Inflammatory macrophage treated with lipopolysaccharide for 1 hour (primary cell): ENCODE measurements at places on chromosomes 4 and X.

DNA sequence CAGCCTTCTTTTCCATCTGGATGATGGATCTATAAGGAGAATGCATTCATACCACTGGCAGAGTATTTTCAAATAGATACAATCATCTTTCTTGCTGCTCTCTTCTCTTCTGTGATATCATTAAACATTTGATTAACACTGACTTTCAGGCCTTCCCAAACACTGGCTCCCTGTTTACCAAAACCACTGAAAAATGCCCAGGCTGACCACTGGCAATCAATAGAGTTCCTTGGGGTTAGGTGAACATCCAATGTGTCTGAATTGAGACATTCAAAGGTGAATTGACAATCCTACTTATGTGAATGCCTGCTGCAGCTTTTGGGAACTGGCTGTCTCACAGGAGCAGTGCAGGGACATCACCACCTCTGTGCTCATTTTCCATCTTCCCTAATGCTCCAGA, 168.3 kb downstream of the ENOX2 start:
- no peak for DNase-seq

GRCh38 chrX:29225670-29226069, 638.4 kb downstream of the IL1RAPL1 start:
- no peak for DNase-seq

GRCh38 chr4:148240241-148240640, 202.0 kb downstream of the NR3C2 start:
- no peak for DNase-seq

DNA sequence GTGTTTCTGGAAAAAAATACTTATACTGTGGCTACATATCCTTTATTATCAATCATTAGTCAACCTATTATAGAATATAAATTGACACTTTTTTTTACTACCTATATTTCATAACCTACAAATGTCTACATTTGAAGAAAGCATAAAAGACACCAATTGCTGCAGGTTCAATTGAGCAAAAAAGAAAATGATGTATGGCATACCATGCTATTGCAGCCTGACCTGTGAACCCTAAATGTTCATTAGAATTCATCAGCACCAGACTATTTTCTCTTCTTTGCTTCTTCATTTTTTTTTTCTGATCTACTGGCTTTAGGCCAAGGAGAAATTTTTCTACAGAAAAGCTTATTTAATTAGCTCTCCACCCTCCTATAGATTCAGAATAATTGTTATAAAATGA, 1628.2 kb upstream of the IGFBP7 start:
- DNase-seq, result no peak

DNA sequence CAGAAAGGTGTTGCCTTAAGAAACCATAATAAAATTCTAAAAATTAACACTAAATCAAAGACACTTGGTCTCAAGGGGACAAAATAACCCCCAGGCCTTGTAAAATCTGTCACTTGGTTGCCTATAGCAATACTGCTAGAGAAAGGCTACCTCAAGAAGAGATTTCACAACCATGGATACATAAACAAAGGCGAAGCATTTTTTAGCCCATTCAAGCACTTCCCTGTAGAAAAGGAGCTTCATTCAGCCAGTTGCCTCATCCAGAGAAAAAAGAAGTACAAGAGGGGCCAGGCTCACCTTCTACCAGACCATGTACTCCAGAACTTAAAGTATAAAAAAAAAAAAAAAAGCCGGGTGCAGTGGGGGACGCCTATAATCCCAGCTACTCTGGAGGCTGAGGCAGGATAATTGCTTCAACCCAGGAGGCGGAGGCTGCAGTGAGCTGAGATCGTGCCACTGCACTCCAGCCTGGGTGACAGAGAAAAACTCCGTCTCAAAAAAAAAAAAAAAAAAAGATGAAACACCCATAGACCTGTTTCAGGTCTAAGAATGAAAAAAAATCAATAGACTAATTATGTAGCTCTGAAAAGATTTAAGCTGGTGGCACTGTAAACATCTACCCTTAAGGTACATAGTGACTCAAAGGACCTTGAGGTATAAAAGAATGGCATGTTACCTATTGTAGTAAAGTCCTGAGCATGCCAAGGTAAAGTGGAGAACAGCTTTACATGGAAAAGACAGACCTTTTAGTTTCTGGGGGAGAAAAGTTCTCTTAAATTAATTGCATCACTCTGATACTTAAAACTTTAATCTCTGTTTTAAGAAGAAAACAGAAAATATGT, 18.0 kb downstream of the RUFY3 start:
- no peak for DNase-seq

DNA sequence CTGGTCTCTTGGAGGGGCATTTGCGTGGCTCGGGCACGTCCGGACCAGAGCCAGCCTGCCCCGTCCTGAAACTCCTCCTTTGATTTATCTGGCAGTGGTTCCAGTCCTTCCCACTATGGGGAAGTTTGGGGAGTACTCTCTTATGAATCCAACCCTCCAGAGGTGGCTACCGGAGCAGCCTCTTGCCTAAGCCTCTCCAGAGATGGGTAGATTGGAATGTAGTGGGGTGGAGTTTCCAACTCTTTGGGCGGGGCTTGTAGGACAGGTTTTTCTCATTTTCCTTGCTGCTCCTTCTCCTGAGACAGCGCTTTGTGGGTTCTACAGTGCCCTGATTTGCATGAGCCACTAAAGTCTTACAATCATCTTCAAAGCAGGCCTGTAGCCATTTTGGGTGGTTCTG, 60.1 kb upstream of the XAGE1B start:
- no peak for DNase-seq

- no peak for DNase-seq
Observed at GRCh38 chr4:119039160-119039559, 96.5 kb upstream of the MYOZ2 start.

- no peak for DNase-seq
Observed at GRCh38 chr4:108043526-108043925, 53.8 kb downstream of the HADH start.

DNA sequence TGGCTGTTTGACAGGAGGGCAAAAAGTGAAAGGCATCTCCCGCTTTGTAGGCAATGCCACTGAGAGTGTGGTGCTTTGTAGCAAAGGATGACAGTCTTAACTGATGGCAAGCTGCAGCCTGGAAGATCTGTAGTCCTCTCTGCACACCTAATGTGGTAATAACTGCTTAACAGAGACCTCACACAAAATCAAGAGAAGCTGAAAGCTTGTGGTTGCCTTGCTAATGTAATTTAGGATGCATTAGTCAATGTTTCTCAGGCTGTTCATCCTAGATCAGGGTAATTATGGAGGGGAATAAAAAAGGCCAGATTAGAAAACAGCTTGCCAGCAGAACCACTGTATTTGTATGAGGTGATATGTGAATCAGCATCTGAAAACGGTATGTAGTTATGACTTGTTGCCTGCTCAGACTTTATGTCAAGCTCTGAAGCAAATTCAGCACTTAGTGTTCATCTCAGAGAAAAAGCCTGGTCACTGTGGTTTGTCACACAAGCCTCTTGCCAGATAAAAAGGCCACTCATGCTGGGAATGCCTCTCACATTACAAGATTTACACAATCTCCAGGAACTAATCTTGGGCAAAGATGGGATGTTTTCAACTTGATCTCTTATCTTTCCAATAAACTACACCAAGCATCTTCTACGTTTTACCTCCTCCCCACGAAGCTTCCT, 130.8 kb downstream of the ENOX2 start:
- DNase-seq, result no peak

DNA sequence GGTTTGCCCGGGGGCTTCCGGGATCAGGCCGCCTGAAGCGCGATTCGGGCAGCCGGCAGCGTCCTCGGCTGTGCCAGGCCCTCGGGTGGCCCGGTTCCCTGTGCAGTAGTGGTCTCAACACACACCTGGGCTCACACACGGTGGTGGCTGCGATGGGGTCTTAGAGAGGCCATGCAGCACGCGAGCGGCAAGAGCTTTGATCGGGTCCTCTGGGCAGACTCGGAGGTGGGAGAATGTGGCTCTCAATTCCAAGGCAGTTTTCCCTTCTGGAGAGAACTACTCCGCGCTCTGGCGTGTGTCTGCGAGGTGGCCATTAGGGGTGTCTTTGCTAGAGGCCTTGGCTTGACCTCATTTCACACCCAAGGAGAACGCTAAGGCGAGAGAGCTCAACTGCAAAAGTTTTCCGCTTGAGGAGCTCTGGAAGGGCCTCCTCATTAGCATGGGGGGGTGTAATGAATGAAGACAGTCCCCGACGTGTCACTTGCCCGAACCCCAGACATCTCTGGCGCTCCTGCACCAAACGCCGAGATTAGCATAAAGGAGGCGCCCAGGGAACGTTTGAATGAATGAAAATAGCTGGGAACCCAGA, 771 bp upstream of the RBPJ start:
- peak; percentile 29 for DNase-seq

- DNase-seq, result no peak
Observed at GRCh38 chrX:67613996-67614395, 70.2 kb downstream of the AR start.

DNA sequence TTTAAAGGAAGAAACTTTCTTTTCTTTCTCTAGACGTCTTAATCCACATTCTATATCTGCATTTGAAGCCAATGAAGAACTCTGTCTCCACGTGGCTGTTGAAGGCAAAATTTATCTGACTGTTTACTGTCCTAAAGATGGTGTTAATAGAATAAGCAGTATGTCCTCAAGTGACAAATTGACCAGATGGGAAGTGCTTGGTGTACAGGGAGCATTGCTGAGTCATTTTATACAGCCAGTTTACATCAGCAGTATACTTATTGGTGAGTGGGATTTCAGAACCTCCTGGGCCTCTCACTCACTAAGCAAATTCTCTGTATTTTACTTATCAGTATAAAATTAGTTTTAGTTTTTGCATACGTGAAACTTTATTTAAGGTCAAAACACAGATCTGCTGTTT, 33.7 kb downstream of the ADAD1 start:
- no peak for DNase-seq

DNA sequence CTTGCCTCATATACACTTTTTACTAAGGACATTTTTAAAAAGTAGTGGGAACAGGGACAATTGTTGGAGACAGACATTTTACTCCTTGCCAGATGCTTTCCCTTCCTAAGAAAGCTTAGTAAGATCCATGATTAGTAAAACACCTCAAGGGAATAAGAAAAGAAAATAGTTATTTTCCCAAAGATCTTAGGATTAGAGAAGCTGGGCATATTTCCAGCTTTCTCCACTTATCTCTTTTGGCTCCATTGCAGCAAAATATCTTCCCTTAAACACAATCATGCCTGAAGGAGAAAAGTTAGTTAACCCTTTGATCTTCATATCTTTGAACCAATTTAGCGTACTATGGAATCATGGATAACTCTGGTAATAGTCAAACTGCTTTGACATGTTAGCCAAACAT, 257.9 kb downstream of the PCDH18 start:
- DNase-seq, result no peak

GRCh38 chr4:8607603-8608481, 15.3 kb downstream of the CPZ start:
- DNase-seq, result no peak

GRCh38 chr4:21738821-21739220, 209.8 kb downstream of the KCNIP4 start:
- no peak for DNase-seq

DNA sequence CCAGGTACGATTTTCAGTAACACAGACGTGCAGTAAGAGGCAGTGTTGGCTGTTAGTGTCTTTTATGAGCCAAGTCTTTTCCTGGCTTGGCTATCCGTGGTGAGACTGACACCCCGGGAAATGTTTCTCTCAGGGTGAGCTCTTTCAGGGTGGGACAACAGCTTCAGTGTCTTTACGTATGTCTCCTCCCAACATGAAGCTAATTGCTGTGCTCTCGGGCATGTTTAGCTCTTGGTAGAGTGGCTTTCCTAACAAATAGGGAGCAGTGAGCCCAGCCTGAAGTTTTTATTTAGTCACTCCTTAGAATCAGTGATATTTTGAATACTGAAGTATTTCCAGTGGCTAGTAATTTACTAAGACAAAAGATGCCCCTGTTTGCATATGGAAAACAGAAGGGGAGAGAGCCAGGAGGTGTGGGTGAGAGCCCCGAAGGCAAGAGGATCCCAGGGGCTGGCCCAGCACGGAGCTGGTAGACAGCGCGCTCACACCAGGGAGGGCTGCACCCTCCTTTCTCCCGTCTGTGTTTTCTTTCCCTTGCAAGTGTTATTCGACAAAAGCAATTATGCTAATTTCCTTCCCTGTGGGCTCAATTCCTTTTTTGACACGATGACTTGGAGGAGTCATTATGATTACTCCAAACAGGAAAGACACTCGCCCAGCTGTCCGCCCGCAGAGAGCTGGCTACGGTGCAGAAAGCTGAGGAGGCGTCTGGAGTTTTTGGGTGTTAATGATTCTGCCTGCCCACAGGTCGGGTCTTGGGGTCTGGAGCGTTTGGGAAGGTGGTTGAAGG, 47.7 kb downstream of the PDGFRA start:
- peak; percentile 79 for DNase-seq

- no peak for DNase-seq
Observed at GRCh38 chr4:61782133-61782532, 582.0 kb downstream of the ADGRL3 start.

GRCh38 chr4:158793021-158793420, 24.2 kb downstream of the FNIP2 start:
- no peak for DNase-seq

DNA sequence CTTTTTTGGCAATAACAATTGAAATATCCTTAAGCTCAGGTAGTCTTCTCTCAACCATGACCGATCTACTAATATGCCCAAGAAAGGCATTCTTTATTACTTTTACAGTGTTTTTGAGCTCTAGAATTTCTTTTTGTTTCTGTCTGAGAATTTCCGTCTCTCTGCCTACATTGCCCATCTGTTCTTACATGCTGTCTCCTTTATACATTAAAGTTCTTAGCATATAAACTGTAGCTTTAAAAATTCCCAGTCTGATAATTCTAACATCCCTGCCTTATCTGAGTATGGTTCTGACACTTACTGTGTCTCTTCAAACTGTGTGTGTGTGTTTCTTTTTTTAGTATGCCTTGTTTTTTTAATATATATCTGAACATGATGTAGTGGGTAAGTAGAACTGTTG, 658.1 kb downstream of the GRID2 start:
- DNase-seq, result no peak
